ENCODE measurements at places on chromosomes 7 and 10.
A peak's percentile ranks its signal among the peaks of the same experiment; 100 is the strongest.

GRCh38 chr10:549391-549790, 140.1 kb downstream of the DIP2C start:
- no peak for DNase-seq

DNA sequence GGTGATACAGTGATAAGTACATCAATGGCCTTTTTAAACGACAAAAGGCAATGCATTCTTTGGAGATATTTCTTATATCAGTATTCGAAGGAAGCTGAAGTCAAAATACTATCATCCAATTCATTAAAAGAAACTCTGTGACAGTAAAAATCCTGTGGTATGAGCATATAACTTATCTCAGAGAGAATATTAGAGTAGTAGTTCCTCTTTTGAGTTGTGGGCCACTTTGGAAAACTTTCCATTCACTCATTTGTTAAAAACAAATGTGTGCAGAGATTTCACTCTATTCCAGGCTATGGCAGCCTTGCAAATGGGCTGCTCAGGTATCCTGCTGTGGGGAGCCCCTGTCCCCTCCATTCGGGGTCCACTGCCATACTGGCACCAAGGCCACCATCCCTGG, 55.3 kb upstream of the ZNF438 start:
- DNase-seq = no peak

DNA sequence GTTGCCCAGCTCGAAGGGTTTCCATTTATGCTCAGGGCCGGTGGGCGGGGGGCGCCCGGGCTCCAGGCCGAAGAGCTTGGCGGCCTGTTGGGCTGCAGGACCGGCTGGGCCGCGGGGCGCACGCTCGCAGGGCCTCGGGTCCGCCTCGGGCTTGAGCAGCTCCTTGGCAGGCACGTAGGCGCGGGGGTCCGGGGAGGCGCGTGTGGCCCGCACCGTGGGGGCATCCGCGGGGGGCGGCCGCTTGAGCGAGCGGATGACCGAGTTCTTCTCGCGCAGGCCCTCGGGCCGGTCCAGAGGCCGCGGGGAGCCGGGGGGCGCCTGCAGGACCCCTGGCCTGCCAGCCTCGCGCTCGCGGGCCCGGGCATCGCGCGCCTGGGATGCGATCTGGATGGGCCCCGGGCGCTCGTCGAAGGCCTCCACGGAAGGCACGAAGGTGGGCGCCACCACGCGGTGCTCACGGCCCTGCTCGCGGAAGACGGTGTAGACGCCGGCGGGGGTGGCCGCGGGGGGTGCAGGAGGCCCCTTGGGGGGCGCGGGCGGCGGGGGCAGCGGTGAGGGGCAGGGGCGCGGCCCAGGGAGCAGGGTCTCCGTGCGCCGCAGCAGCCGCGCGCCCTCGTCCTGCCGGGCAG, 35.2 kb downstream of the TNRC18 start:
- no peak for DNase-seq

- DNase-seq = no peak
Observed at GRCh38 chr10:35347121-35347562, 10.8 kb downstream of the CCNY start.

DNA sequence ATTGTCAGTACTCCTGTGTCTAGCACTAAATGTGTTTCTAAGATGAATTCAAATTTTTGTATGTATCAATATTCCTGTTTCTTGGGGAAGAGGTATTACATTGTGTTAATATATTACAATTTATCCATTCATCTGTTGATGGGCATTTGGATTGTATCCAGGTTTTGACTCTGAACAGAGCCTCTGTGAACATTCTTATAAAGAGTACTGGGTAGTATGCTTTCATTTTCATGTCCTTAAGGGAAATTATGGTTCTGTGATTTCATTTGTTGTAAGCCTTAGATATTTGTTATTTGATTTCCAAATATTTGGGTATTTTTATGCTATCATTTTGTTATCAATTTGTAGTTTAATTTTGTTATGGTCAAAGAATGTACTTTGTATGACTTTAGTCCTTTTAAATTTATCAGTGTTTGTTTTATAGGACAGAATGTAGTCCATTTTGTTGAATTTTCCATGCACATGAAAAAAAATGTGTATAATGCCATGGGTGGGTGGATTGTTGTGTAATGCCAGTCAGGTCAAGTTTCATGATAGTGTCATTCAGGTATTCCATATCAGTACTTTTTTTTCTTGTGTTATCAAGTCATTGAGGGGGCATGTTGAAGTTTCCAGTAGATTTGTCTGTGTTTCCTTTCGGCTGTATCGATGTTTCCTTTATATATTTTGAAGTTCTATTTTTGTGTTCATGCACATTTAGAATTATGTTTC, 38.4 kb downstream of the STAM start:
- no peak for DNase-seq

GRCh38 chr10:74113546-74113945, 37.1 kb downstream of the AP3M1 start:
- DNase-seq = peak; percentile 18

DNA sequence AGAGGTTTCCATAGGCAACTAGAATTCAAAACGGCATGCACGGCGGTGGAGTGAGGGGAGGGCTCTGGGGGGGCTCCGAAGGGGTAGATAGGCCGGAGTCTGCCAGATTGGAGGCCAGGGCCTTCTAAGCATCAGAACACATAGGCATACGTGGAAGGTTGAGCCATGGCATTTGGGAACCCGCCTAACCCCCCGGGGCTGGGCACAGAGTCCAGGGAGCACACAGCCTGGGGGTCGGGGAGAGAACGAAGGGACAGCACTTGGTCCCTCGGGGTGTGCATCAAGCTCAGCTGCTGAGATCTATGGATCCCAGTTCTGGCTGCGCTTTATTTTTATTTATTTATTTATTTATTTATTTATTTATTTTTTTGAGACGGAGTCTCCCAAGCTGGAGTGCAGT, 89.4 kb upstream of the TNS3 start:
- no peak for DNase-seq

DNA sequence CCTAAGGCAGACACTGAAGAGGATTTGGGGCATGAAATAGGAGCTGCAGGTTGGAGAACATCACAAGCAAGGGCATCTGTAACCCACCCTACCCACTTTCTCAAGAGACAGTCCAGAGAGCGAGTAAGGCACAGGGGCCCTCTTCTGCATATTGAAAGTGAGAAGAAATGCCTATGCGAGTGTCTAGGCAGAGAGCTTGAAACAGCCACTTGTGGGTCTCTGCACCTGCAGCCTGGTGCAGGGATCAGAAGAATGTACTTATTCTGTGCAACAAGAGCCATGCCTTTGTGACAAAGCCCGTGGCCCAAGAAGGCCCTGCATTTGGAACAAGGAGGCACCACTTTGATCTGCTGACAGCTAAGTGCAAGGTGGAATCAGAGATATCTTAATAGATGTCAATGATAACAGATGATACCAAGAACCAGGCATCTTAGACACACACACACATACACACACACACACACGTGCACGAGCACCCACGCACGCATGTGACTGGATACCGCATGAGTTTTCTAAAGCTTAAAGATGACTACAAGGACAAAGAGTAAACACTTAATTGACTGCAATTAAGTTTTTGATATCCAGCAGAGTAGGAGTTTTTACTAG, 89.3 kb downstream of the NPSR1 start:
- DNase-seq = no peak

DNA sequence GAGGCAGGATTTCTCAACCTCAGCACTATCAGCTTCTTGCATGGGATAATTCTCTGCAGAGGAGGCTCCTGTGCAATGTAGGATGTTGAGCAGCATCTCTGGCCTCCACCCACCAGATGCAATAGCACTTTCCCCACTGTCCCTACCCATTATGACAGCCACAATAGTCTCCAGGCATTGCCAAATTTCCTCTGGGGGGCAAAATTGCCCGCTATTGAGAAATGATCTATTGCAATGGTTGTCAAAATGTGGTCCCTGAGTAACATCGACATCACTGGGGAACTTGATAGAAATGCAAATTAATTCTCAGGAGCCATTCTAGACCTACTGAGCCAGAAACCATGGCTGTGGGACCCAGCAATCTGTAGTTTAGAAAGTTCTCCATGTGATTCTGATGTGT, 7.0 kb downstream of the KCNK18 start:
- no peak for DNase-seq

DNA sequence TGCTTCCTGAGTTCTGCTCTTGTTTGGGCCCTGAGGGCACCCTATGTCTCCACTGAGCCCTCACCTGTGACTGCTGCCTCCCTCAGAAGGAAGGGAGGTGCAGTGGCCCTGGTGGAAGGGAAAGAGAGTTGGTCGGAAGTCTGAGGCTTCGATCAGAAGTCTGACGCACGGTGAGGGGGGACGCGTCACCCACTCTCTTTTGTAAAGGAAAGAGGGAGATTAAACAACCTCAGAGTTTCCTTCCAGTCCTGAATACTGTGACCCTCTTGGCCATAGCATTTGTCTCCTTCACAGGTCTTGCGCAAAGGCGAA, 31.4 kb upstream of the TRIM8 start:
- DNase-seq = no peak

- no peak for DNase-seq
Observed at GRCh38 chr7:135449436-135449835, 60.5 kb downstream of the CNOT4 start.

- no peak for DNase-seq
Observed at GRCh38 chr7:129123510-129123857, 21.0 kb upstream of the TSPAN33 start.

- no peak for DNase-seq
Observed at GRCh38 chr10:121919666-121920065, 8.2 kb downstream of the ATE1 start.

DNA sequence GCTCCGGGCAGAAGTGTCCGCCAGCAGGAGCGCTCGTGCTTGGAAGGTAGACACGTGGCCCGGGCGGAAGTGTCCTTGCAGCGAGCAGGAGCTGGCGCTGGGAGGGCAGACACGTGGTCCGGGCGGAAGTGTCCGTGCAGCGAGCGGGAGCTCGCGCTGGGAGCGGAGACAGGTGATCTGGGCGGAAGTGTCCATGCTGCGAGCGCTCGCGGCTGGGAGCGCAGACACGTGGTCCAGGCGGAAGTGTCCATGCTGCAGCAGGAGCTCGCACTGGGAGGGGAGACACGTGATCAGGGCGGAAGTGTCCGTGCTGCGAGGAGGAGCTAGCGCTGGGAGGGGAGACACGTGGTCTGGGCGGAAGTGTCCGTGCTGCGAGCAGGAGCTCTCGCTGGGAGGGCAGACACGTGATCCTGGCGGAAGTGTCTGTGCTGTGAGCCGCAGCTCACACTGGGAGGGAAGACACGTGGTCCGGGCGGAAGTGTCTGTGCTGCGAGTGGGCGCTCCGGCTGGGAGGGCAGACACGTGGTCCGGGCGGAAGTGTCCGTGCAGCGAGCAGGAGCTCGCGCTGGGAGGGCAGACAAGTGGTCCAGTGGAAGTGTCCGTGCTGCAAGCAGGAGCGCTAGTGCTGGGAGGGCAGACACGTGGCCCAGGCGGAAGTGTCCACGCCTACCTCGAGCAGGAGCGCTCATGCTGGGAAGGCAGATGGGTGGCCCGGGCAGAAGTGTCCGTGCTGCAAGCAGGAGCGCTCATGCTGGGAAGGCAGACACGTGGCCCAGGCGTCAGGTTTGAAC, 41.1 kb upstream of the PRKAR1B start:
- no peak for DNase-seq

DNA sequence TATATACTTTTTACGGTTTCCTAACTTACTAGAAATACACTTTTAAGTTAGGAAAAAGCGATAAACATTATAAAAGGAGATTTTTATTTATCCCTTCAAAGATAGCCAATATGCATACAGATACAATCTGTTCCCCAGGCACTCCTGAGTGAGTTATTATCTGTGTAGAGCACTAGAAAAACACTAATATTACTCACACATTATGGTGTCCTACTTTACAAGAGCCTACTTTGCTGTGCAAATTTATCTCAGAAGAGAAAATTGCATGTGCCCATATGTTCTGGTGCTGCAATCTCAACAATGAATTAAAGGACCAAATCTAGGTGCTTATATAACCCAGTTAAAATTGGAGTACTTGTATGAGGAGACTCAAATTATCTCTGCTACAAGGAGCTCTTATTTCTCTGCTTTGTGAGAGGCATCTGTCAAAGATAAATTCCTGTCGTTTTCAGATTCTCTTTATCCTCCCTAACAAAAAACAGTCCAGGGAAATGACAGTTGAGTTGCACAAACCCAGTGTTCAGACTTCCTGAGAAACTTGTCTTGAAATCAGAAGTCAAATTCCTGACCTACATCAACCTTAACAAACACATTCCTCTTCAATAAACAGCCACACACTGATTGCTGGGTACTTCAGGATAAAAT, 28.9 kb downstream of the CPA1 start:
- no peak for DNase-seq

- DNase-seq = no peak
Observed at GRCh38 chr10:106181501-106181900, 983.0 kb downstream of the SORCS1 start.

DNA sequence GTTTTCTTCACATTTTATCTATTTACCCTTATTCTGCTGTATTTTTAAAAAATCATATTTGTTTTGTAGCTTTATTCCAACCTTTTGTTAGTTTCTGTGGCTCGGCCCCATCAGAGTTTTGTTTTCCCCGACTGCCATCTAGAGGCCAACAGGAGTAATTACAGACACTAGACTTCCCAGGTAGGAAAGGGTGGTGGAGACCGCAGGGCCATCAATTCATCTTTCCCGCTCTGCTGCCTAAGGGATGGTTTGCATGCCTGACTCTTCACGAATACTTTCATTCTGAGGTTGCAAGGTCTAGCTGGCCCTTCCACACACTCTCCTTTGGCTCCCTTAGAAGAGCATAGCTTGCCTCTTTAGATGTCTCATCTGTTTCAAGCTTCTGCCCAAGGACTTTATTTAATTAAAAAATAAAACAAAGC, 38.3 kb downstream of the LYZL2 start:
- DNase-seq = peak; percentile 31

GRCh38 chr10:785089-785860, 95.8 kb upstream of the DIP2C start:
- DNase-seq = no peak

GRCh38 chr10:58856508-58857240, 319.8 kb upstream of the PHYHIPL start:
- DNase-seq = peak; percentile 83

DNA sequence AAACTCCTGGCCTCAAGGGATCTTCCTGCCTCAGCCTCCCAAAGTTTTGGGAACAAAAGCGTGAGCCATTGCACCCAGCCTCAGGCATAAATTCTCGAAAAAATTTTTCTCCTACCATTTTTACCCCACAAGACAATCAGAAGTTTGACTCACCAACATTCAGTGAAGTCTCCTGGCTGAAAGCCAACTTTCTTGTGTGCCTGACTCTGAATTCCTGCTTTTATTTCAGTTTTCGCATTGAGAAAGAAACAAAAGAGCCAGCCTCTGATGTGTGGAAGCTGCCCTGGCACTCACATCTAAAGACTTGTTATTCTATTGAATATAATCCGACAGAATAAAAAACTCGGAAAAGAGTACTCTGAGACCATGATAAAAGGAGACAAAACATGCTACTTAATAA, 402.9 kb downstream of the MAGI2 start:
- DNase-seq = peak; percentile 70

DNA sequence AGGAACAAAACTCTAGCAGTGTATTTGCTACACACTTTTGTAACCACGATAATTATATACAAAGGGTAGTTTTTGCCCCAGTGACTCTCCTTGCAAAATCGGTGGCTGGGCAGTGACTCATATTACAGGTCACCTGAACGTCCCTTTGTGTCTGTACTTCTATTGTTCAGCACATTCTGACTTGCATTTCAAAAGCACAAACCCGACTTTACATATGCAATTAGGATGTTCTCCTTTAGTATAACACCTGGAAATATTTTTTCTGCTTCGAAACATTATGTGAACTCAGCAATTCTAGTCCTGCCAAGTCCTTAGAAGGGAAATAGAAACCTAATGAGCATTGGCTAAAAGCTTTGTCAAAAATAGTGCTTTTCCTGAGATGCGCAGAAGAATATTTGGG, 6.0 kb downstream of the PRR15 start:
- no peak for DNase-seq
